ENCODE measurements at places on chromosomes 4 and X. TPM values are rescaled to one million over a fixed set of nuclear protein-coding genes. Genes with fewer than 3 reads are reported as not detected.

ZNF732 gene
- 0.44 TPM for polyA plus RNA-seq

CXorf58 gene
- not detected for polyA plus RNA-seq

PRRG3 gene
- 0.34 TPM for polyA plus RNA-seq

DHRSX gene
- polyA plus RNA-seq = 23.1 TPM

TDO2 gene
- 0.08 TPM for polyA plus RNA-seq

CBR4 gene
- 8.9 TPM for polyA plus RNA-seq

SSX1 gene
- not detected for polyA plus RNA-seq

KCNE5 gene
- polyA plus RNA-seq = 0.62 TPM

SYP gene
- polyA plus RNA-seq = 1.9 TPM

FBXW7 gene
- 9.1 TPM for polyA plus RNA-seq

FDCSP gene
- not detected for polyA plus RNA-seq

TCEAL7 gene
- 37.1 TPM for polyA plus RNA-seq

FAM241A gene
- 4.9 TPM for polyA plus RNA-seq

LPAR4 gene
- 2.5 TPM for polyA plus RNA-seq

SASH3 gene
- 8.2 TPM for polyA plus RNA-seq

MSX1 gene
- 4.0 TPM for polyA plus RNA-seq

GUCY1A1 gene
- 26.9 TPM for polyA plus RNA-seq

HERC3 gene
- polyA plus RNA-seq = 10.3 TPM

ZNF630 gene
- polyA plus RNA-seq = 2.9 TPM

ERCC6L gene
- 0.20 TPM for polyA plus RNA-seq

RHOXF2 gene
- polyA plus RNA-seq = not detected

PSAPL1 gene
- polyA plus RNA-seq = not detected

MND1 gene
- polyA plus RNA-seq = 0.59 TPM

CTAG1A gene
- polyA plus RNA-seq = not detected

PNCK gene
- 1.1 TPM for polyA plus RNA-seq

LEF1 gene
- polyA plus RNA-seq = 18.3 TPM

RAB40A gene
- 1.9 TPM for polyA plus RNA-seq

IL1RAPL1 gene
- polyA plus RNA-seq = 0.23 TPM

UBE2D3 gene
- 347 TPM for polyA plus RNA-seq

ZNF182 gene
- polyA plus RNA-seq = 6.3 TPM

SPIN3 gene
- polyA plus RNA-seq = 11.9 TPM

NLGN4X gene
- polyA plus RNA-seq = 30.2 TPM

GLUD2 gene
- polyA plus RNA-seq = 0.83 TPM

FAM149A gene
- polyA plus RNA-seq = 9.4 TPM

CTAG2 gene
- 1.0 TPM for polyA plus RNA-seq

TEX11 gene
- polyA plus RNA-seq = not detected

MAGEA3 gene
- not detected for polyA plus RNA-seq

OPN1MW gene
- not detected for polyA plus RNA-seq

ODAM gene
- polyA plus RNA-seq = not detected

TBC1D9 gene
- polyA plus RNA-seq = 13.2 TPM

FAT4 gene
- polyA plus RNA-seq = 3.8 TPM

FRG2 gene
- not detected for polyA plus RNA-seq

MAGEB10 gene
- polyA plus RNA-seq = 0.04 TPM

DDX53 gene
- polyA plus RNA-seq = not detected

FANCB gene
- polyA plus RNA-seq = 0.43 TPM

ODAPH gene
- polyA plus RNA-seq = not detected

All from ovary (tissue), 10 donors.